Fibroblast of villous mesenchyme (primary cell): ENCODE measurements at places on chromosomes 4 and X. TPM values are rescaled to one million over a fixed set of nuclear protein-coding genes. Genes with fewer than 3 reads are reported as not detected.

CAMK2D gene
- total RNA-seq, result 84.4 and 161 TPM in 2 replicates

ATP6AP1 gene
- 72.5 and 91.8 TPM in 2 replicates for total RNA-seq

ANXA3 gene
- total RNA-seq, result 27.4 and 50.1 TPM in 2 replicates

BEX4 gene
- 6.0 and 7.1 TPM in 2 replicates for total RNA-seq

FDCSP gene
- total RNA-seq, result not detected in 2 replicates

SPANXA2 gene
- total RNA-seq, result not detected in 2 replicates

SHROOM2 gene
- 4.3 and 5.8 TPM in 2 replicates for total RNA-seq

CCDC158 gene
- under 0.01 and 0.43 TPM in 2 replicates for total RNA-seq

SLC2A9 gene
- 0.43 and 0.97 TPM in 2 replicates for total RNA-seq

COL25A1 gene
- total RNA-seq, result 6.9 and 13.5 TPM in 2 replicates

TXK gene
- total RNA-seq, result 0.64 and 0.86 TPM in 2 replicates

SEC31A gene
- 381 and 523 TPM in 2 replicates for total RNA-seq

SSX1 gene
- total RNA-seq, result not detected in 2 replicates

CENPVL3 gene
- not detected in 2 replicates for total RNA-seq

DCAF16 gene
- 21.2 and 23.8 TPM in 2 replicates for total RNA-seq

PAGE2 gene
- not detected in 2 replicates for total RNA-seq

SSX2 gene
- not detected in 2 replicates for total RNA-seq

GPR34 gene
- under 0.01 TPM in 1 of 2 replicates, not detected in the other for total RNA-seq

ATP8A1 gene
- total RNA-seq, result 0.86 and 0.97 TPM in 2 replicates

GUCY1A1 gene
- 0.32 and 0.43 TPM in 2 replicates for total RNA-seq

HTN3 gene
- not detected in 2 replicates for total RNA-seq

RTL3 gene
- under 0.01 and 0.32 TPM in 2 replicates for total RNA-seq

BMPR1B gene
- total RNA-seq, result 2.3 and 4.3 TPM in 2 replicates

LDB2 gene
- 19.9 and 24.2 TPM in 2 replicates for total RNA-seq

HSFX4 gene
- not detected in 2 replicates for total RNA-seq

MAGEB4 gene
- not detected in 2 replicates for total RNA-seq
